CD4-positive, alpha-beta T cell (primary cell): ENCODE measurements at places on chromosomes 6 and 20.

GRCh38 chr20:20897922-20898321 is 185.5 kb upstream of the RALGAPA2 start:
- DNase-seq = no peak

GRCh38 chr6:14876778-14877613 is 368.9 kb upstream of the JARID2 start:
- DNase-seq = peak; percentile 80

DNA sequence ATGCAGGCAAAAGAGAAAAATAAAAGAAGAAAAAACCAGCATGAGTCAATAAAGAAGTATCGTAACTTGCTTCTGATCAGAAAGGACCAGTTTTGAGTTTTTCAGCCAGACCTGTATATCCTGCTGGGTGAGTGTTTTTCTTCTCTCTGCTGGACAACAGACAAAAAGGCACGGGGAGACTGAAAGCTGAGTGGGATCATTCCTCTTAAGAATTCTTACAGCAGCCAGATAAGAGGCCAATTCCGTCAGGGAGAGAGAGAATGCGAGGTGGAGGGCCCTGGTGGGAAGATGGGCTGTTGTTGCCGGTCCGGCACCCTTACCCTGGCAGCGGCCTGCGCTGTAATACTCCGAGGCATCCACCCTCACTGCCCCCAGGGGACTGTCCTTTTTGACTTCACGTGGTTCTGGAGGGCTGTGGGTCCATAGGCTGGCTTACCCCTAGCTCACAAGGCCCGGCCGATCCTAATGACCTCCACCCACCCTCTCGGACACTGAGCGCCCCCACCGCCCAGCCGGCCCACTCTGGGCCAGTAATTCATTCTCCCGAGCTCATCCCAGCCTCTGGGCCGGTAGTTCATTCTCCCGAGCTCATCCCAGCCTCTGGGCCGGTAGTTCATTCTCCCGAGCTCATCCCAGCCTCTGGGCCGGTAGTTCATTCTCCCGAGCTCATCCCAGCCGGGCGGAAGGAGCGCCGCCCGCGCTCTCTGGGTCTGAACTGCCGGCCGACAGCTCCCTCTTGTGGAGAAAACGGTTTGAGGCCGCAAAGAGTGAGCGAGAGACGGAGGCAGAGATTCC is 118.3 kb upstream of the SIRPA start:
- peak; percentile 84 for DNase-seq

- no peak for DNase-seq
These were observed 34.2 kb upstream of the SUPT3H start for GRCh38 chr6:45411959-45412358.

DNA sequence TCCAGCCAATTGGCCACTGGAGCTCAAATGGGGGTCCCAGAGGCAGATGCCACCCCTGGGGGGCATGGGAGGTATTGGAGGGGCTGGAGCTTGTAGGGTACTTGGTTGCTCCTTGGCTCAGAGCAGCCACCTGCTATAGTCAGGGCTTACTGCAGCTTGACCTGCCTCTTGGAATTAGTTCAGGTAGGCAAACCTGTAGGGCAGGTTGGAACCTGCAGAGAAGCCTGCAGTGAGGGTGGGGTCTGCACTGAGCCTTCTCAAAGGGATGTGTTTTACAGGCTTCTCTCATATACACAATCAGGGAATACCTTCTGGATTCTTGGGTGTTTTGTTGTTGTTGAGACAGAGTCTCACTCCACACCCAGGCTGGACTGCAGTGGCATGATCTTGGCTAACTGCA is 94.2 kb upstream of the MYL9 start:
- no peak for DNase-seq

DNA sequence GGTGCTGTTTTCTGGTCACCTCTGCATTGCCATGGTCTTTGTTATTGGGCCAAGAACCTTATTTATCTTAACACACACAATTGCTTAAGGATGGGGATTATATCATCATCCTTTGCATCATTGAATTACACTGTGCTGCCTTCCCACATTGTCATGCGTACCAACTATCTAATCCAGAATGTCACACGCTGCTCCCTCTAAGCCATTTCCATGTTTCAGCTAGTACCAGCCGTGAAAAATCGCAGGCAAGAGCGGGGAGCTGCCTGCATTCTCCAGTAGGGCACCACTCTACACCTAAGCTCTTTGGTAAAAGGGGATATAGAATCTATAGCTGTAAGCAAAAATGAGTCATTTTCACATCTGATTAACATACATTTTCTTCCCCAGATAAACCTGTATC is 277.0 kb downstream of the PRL start:
- DNase-seq = no peak

DNA sequence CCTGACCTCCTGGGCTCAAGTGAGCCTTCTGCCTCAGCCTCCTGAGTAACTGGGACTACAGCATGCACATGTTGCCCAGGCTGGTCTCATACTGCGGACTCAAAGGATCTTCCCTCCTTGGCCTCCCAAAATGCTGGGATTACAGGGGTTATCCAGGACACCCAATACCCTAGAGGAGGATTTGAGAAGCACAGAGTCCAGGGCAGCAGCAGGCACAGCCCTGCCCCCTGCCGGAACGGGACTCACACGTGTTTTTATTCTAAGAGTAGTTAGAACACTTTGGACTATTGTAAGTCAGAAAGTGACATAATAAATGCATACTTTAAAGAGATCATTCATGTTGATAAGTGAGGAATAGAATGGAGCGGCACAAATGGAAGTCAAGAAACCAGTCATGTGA is 80.2 kb downstream of the C6orf118 start:
- DNase-seq = no peak

GRCh38 chr20:20782231-20782630 is 69.8 kb upstream of the RALGAPA2 start:
- DNase-seq = no peak

GRCh38 chr20:59153355-59153681 is 10.3 kb upstream of the ZNF831 start:
- no peak for DNase-seq

DNA sequence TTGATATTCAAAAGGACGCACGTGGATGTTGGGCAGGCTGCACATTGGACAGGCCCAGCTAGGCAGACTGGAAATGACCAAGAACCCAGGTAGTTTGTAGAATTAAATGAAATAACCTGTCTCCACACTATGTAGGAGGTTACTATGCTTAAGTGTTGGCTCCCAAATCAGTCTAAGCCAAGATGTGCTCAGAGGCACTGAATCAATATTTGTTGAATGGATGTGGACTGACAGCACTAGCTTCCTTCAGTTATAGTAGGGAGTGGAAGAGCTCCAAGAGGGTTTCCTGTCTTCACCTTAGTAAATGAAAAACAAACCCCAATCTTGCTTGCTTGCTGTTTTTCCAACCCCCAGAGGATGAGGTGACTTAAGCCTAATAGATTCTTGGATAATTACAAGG is 180.5 kb downstream of the JARID2 start:
- DNase-seq = no peak

DNA sequence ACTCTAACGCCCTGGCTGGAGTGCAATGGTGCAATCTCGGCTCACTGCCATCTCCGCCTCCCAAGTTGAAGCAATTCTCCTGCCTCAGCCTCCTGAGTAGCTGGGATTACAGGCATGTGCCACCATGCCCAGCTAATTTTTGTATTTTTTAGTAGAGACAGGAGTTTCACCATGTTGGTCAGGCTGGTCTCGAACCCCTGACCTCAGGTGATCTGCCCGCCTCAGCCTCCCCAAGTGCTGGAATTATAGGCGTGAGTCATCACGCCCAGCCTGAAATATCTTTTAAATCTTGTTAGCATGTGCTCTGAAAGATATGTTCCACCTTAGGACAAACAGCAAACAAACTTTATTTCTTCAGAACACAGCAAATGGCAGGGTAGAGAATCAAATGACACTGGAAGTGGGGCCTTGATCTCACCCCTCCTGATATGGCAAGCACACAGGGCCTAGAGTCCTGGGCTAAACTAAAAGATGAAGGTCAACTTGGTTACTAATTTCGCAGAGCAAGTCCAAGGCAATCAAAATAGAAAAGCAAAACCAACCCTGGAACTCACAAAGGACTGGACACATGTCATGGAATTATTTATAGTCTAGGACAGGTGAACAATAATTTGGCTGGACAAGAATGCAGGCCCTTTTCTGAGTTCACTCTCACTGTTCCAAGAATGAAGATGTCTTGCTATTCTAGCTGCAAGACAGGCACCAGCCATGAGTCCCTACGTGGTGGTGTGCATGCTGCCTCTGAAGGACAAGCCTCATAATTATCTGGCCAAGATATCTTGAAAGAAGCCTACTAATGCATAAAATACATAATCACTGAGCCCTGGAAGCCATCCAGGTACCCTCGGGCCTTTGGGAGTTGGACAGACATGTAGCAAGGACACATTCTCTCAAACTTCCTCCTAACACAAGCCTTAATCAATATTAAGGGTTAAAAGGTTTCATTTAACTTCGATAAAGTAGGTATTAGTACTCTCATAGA is 35.6 kb downstream of the B4GALT5 start:
- DNase-seq = no peak

- DNase-seq = no peak
These were observed 14.4 kb upstream of the TREM2 start for GRCh38 chr6:41177287-41177686.

GRCh38 chr20:13294522-13294921 is 73.4 kb downstream of the ISM1 start:
- no peak for DNase-seq

GRCh38 chr6:49826743-49827406 is 39.5 kb downstream of the CRISP1 start:
- DNase-seq = no peak

DNA sequence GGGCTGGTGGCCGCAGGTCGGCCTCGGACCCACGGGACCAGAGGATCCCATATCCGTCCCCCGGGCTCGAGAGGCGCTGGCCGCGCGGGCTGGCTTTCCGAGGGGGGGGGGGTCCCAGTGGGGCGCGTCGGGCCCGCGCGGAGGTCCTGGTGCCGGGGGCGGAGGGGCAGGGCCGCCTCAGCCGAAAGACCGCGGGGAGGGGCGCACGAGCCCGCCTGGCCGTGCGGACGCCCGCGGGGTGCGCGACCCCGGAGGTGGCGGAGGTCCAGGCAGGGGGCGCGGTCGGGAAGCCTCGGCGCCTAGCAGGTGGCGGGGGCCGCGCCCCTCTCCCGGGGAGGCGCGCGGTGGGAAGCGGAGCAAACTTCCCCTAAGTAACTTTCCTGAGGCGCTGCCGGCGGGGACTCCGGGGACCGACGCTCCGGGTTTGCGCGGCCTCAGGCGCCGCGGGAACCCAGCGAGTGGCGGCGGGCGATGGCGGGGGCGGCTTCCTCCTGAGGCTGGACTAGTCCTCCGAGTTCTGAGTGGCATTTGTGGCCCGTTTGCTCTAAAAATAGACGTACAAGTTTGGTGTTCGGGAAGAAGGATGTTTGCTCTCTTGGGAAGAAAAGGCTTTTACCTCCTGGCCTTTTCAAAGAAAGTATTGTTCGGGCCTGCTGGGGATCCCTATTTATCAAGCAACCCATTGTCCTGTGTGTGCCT is 26.5 kb upstream of the BTBD3 start:
- DNase-seq = no peak

GRCh38 chr20:20864351-20865096 is 152.1 kb upstream of the RALGAPA2 start:
- no peak for DNase-seq

DNA sequence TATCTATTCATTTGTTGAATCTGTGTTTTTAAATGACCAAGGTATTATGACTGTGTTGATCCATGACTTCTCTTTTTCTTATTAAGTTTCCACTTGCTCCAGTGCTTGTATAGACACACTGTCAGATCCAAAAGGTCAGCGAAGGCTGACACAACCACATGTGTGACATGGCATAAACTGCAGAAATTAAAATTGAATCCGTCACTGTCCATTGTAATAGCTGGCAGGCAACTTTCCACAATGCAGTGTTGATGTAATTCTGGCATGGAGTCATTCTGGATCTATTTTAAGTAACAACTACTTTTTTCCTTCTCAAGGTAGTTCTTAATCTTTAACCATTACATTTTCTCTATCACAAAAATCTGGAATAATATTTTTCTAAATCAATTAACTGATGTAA is 145.3 kb downstream of the AIG1 start:
- no peak for DNase-seq

DNA sequence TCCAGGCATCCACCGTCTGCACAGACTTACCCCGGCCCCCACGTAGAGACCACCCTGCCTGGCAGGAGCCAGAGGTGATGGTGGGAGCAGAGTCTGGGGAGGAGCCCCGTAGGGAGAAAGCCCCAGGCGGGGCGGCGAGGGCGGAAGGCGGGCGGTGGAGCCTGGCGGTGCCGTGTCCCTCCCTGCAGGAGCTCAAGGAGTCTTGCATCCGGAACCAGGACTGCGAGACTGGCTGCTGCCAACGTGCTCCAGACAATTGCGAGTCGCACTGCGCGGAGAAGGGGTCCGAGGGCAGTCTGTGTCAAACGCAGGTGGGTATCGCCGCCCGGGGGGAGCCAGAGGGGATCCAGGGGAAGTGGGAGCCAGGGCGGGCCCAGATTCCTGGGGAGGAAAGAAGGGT is 6.0 kb downstream of the CLPSL1 start:
- no peak for DNase-seq

GRCh38 chr20:57261457-57262251 is 4.8 kb downstream of the BMP7 start:
- no peak for DNase-seq

DNA sequence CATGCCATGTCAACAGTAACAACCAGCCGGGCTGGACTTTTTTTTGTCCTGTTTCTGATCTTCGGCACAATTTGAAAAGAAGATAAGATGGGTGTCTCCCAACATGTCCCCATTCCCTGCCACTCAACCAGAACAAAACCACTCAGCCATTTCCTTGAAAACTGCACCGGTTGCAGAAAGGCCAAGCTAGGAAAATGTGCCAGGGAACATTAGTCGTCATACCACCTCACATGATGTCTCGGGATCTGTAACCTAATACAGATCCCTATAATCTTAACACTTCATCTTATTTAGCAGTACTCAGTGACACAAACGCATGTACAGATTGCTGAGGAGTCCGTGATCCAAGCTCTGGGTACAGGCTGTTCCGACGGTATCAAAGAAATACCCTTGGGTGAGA is 46.5 kb downstream of the ALDH8A1 start:
- DNase-seq = no peak

- DNase-seq = peak; percentile 67
These were observed 7.8 kb downstream of the SYNGAP1 start for GRCh38 chr6:33427585-33428223.

- DNase-seq = no peak
These were observed 33.4 kb downstream of the TTLL9 start for GRCh38 chr20:31903627-31904386.

DNA sequence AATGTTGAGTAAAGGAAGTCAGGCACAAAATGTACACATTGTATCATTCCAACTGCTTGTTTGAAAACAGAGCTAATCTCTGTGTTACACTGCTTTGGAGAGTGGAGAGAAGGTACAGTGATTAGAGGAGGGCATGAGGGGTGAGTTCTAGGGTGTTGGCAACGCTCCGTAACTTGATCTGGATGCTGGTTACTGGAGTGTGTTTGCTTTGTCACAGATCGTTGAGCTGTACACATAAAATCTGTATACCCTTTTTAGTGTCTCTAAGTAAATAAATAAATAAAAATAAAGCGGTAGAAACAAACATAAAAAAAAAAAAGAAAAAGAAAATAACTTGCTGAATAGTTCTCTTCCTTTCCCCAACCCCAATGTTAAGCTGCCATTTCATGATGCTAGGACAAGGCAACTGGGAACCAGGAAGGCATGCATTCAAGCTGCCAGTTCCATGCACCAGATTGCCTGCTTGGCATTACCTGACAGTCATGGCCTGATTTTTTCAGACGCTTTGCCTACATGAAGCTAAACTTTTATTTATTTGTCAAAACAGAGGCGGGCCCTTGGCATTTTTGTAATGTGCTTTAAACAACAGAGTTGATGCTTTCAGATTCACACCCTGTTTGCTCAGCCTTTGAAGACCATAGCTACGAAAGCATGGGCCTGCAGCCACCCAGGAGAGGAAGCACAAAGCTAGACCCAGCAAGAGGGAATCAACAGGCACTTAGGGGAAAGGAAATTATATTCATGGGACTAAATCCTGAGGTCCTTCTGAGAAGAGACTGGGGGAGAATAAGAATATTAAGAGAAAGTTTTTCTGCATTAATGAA is 21.2 kb downstream of the TNFRSF21 start:
- no peak for DNase-seq
